ENCODE measurements at places on chromosomes 12 and 14. TPM values are rescaled to one million over a fixed set of nuclear protein-coding genes. Genes with fewer than 3 reads are reported as not detected.

GRCh38 chr12:51814311-51815088 is 34.0 kb downstream of the FIGNL2 start:
- peaks cover 24% of the 10 kb centered on the region for H3K4me1 ChIP-seq
- H3K4me3 ChIP-seq, result peak overlapping the region; percentile 57
- no peak for DNase-seq
- H3K27me3 ChIP-seq, result no peaks in the 10 kb centered on the region
- no peak overlapping the region for H3K27ac ChIP-seq
- no peaks in the 10 kb centered on the region for H3K36me3 ChIP-seq

DNA sequence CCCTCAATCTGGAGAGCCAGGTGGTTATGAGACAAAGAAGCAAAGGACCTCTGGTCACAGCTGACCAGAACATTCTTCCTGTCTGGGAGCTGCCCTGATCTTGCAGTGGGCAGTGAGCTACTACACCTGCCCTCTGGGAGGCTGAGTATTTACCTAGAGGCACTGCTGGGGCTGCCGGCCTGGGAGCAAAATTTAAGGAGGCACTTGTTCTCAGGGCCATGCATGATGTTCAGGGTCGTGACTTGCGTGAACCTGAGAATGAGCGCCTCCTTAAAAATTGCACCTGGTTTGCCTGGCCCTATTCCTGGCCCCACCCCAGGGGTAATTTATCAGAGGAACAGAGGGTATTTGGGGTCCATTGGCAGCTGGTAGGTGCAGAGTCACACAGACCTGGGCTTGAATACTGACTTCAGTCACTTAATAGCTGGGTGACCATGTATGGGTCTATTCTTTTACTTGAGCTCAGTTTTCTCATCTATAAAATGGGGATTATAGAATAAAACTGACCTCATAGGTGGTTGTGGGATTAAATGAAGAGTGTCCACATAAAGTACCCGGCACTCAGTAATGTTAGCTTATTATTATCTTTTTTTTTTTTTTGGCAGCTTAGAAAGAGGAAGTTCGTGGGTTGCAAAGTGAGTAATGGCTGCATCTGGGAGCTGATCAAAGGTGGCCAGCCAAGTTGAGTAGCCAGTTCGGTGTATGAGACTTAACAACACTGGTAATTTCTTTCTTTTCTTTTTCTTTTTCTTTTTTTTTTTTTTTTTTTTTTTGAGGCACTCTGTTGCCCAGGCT is 107.4 kb upstream of the MED13L start:
- DNase-seq, result peak; percentile 36
- H3K27me3 ChIP-seq, result no peaks in the 10 kb centered on the region
- H3K27ac ChIP-seq, result no peak overlapping the region
- peaks cover 69% of the 10 kb centered on the region for H3K4me1 ChIP-seq
- H3K4me3 ChIP-seq, result no peak overlapping the region
- H3K36me3 ChIP-seq, result no peaks in the 10 kb centered on the region

GRCh38 chr12:52202361-52203078 is 10.7 kb upstream of the KRT80 start:
- no peaks in the 10 kb centered on the region for H3K27me3 ChIP-seq
- peak overlapping the region; percentile 80 for H3K27ac ChIP-seq
- peak; percentile 82 for DNase-seq
- H3K4me1 ChIP-seq, result peaks cover 68% of the 10 kb centered on the region
- no peaks in the 10 kb centered on the region for H3K36me3 ChIP-seq
- H3K4me3 ChIP-seq, result no peak overlapping the region

- peaks cover 23% of the 10 kb centered on the region for H3K4me1 ChIP-seq
- H3K36me3 ChIP-seq, result peaks cover 31% of the 10 kb centered on the region
- H3K4me3 ChIP-seq, result no peak overlapping the region
These were observed 12.6 kb downstream of the SFSWAP start for GRCh38 chr12:131723532-131723931.

- no peak for DNase-seq
- H3K4me1 ChIP-seq, result peaks cover 28% of the 10 kb centered on the region
- no peaks in the 10 kb centered on the region for H3K36me3 ChIP-seq
- H3K27me3 ChIP-seq, result no peaks in the 10 kb centered on the region
- no peak overlapping the region for H3K27ac ChIP-seq
- H3K4me3 ChIP-seq, result no peak overlapping the region
These were observed 110.1 kb downstream of the SLC25A21 start for GRCh38 chr14:37062191-37062803.

GRCh38 chr12:123888989-123889388 is 83.6 kb downstream of the CCDC92 start:
- H3K4me3 ChIP-seq, result no peak overlapping the region
- no peak for DNase-seq
- peaks cover 11% of the 10 kb centered on the region for H3K27me3 ChIP-seq
- no peak overlapping the region for H3K27ac ChIP-seq

DNA sequence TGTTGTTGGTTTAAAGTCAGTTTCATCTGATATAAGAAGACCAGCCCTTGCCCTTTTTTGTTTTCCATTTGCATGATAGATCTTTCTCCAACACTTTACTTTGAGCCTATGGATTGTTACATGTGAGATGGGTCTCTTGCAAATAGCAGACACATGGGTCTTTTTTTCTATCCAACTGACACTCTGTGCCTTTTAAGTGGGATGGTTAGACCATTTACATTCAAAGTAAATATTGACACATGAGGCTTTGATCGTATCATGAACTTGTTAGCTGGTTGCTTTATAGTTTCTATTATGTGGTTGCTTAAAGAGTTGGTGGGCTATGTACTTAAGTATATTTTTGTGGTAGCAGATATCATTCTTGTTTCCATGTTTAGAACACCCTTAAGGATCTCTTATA is 213.4 kb upstream of the G2E3 start:
- no peaks in the 10 kb centered on the region for H3K36me3 ChIP-seq
- H3K4me3 ChIP-seq, result no peak overlapping the region
- no peak overlapping the region for H3K27ac ChIP-seq
- no peaks in the 10 kb centered on the region for H3K4me1 ChIP-seq

- H3K4me3 ChIP-seq, result no peak overlapping the region
- no peak overlapping the region for H3K27ac ChIP-seq
- H3K36me3 ChIP-seq, result peaks cover 16% of the 10 kb centered on the region
- H3K27me3 ChIP-seq, result no peaks in the 10 kb centered on the region
- no peak for DNase-seq
These were observed 6.0 kb downstream of the EID3 start for GRCh38 chr12:104309446-104309993.

CDCA3 gene
- 4.1 TPM for total RNA-seq

LMO3 gene
- not detected for total RNA-seq

DNM1L gene
- total RNA-seq, result 67.0 TPM

ZNF605 gene
- total RNA-seq, result 17.1 TPM

CLECL1 gene
- total RNA-seq, result not detected
